ENCODE measurements at places on chromosomes 1 and 21.

DNA sequence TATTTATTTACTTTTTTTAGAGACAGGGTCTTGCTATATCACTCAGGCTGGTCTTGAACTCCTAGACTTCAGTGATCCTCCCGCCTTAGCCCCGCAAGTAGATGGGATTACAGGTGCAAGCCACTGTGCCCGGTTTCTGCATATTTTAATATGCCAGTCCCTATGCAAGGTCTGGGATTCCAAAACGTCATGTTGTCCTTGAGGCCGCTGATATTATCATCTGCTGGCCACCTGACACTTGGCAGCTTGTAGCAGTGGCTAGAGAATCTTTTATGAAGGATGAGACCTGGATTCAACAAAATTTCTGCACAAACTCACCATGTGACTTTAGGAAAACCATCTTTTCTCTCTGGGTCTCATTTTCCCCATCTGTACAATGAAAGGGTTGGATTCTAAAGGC lies 32.9 kb upstream of the OSBPL9 start:
- no peak for DNase-seq

DNA sequence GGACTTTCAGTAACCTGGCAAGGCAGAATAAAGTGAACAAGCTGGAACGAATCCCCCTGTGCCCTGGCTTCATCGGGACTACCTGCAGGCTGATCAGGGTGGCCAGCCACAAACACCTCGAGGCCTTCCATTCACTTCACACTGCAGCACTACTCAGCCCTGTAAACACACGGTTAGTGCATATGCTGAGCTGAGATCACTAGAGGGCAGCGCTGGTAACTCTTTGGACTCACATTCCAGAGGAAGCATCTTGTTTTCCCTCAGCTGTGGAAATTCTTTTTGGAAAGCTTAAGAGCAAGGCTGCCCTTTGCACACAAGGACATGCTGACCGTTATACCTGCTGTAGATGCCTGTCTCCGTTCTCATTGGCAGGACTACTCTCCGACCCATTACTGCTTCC lies 32.1 kb downstream of the PCSK9 start:
- DNase-seq, result no peak

- DNase-seq, result no peak
These were observed 55.1 kb downstream of the SLC22A15 start for GRCh38 chr1:116031302-116031835.

GRCh38 chr1:92365378-92366039 lies 66.7 kb downstream of the RPAP2 start:
- DNase-seq, result no peak

GRCh38 chr21:31332525-31332924 lies 11.5 kb downstream of the TIAM1 start:
- no peak for DNase-seq

- DNase-seq, result no peak
These were observed 16.6 kb upstream of the SLFNL1 start for GRCh38 chr1:41038110-41038509.

GRCh38 chr21:19553919-19554615 lies 1150.5 kb upstream of the TMPRSS15 start:
- no peak for DNase-seq

DNA sequence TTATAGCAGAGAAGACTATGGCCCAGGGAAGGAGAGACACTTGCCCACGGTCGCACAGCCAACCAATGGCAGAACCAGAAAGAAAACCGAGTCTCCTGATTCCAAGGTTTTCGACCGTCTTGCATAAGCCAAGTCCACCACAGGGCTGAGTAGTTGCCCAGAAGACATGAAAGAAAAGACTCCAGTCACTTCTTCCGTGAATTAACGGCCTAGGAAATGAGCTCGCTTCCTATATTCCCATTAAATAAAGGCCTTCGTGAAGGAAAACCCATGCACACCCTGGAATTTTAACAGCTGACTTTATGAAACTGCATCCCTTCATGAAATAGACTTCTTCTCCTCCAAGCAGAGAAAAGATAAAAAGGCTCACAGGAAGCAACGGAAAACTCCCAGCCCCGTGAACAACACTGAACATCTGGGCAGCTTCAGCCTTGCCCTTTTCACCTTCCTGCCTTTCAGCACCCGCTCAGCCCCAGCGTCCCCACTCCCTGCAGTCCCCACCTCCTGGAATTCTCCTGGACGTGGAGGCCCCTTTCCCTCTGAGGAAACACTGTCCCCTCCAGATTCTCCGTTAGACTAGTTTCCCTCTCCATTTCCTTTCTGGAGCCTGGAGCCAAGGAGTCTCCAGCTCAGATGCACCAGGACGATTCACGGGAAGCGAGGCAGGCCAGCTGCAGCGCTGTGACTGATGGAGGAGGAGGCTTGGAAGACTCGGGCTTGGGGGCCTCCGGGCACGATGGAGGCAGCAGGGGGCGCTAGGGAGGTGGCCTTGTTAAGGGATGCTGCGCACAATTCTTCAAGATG lies 2.7 kb upstream of the MYOC start:
- DNase-seq, result peak; percentile 87
